ENCODE measurements at places on chromosomes 4 and X.

GRCh38 chrX:154486052-154486395, 391 bp downstream of the UBL4A start:
- peak; percentile 14 for DNase-seq

DNA sequence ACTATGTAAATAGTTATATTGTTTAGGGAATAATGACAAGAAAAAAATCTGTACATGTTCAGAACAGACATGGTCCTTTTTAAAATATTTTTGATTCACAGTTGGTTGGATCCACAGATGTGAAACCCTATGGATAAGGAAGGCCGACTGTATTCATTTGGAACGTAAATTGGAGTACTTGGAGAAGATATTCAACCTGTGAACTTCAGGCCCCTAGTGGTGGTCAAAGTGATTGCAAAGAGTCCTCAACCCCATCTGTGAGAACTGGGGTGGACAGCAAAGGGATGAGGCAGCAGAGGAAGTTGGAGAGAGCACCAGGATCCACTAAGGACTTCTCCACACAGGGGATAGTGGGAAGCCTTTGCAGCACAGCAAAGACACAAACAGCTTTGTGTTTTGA, 6.2 kb upstream of the CXCL13 start:
- DNase-seq, result no peak

DNA sequence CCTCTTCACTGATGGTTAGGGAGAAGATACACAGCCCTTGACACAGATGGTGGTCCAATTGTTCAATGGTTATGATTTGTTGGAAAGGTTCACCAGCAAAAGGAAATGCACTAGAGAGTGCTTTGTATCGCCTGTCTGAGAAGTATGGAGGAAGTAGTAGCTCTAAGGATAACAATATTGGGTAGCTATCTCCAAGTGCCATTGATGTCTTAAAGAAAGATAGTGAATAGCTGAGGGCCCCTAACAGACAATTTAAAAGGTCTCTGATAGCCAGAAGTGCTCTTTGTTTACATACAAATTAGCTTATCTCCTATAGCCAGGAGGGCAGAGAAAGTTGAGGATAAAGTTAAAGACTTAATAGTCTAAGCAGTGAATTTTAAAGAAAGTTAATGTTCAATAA, 33.9 kb upstream of the BLTP1 start:
- no peak for DNase-seq

DNA sequence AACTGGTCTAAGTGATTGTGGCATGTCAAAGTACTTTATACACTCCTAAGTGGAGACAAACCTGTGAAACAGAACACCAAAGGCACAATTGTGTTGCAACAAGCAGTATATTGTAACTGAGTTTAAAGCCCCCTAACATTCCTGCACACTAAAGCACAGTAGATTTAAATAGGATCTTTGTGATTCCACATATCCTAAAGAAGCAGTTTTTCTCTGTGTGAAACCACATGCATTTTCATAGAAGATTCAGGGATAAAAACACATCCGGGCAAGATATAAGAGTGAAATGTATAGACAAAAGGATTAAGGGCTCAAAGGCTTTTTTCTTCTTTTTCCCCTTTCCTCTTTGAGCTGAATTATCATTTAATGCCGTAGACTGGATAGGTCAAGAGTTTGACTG, 82.2 kb downstream of the ANK2 start:
- DNase-seq, result no peak

DNA sequence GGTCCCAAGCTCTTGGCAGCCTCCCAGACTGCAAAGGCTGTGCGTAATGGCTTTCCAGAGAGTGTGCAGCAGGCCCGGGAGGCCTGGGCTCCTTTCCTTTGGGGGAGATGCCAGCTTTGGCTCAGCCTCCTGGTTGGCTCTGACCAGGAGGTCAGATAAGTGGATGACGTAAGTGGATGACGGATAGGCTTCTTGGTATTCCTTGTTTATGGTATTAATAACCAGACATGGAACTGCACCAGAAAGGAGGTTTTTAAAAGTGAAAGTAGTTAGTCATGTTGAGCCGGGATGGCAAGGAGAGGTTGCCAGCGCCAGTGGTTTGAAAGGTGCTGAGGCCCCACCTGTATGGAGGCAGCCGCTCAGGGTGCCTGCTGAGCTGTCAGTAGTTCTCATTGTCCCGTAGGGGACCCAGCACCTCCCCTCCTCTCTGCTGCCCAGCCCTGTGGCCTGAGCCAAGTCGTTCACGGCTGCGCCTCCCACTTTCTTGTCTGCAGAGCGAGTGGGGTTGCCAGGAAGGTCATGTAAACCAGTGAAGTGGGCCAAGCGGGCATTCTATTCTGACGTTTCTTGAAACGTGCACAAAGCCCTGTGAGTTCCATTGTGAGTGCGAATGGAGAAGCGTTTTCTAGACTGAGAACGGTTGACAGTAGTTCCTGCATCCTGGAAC, 28.7 kb upstream of the STOX2 start:
- no peak for DNase-seq

DNA sequence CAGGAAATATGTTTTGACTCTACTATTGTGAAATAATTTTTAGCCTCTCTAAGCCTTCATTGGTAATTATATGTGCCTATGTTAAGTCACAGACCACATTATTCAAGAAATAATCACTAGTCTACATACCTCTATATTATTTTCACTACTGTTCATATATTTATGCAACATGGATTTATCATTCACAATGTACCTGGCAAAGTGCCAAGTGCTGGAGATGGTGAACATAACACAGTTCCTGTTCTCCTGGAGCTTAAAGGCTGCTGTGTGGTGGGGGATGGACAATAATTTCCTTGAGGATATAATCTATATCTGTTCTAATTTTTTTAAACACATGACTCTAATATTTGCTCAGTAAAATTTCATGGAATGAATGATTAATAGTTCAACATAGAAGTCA, 527.7 kb upstream of the CXorf51A start:
- no peak for DNase-seq

DNA sequence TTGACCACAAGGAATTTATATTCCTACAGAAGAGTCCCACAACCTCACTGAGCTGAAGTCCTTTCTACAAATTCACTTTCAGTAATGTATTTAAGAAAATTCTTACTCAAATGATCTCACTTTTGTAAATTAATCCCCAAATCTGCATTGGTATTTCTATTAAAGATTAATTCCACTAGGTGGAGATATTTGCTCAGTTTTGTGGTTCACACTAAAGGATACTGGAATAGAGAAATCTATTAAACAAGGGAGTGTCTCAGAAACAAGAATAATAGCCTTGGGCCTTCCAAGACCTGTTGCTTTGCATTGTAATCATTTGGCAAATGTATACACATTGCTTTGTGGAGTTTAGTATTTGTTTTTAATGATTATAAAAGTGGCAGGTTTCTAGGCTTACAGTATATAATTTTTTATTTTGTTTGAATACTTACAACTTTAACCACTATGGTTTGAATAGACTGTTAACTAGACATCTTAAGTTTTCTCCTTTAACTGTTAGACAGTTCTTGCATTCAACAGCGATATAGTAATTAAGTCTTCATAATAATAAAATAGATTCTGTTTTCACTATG, 25.9 kb downstream of the CFAP299 start:
- no peak for DNase-seq

DNA sequence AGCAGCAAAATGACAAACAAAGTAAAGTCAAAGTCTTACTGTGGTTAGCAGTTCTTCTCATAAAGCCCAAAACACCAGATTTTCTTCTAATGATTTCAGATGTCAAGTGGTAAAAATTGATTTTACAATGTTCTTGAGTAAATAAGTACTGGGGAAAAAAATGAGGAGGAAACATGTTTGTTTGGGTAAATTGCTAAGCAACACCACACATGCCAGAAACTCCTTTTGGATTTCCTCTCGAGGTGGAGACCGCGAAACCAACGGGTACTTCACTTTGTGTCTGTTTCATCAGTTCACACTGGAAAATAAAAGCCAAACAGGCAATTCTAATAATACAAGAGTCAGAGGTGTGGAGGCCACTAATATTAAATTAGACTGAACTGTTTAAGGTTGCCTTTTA, 4.6 kb upstream of the PKD2 start:
- DNase-seq, result no peak

DNA sequence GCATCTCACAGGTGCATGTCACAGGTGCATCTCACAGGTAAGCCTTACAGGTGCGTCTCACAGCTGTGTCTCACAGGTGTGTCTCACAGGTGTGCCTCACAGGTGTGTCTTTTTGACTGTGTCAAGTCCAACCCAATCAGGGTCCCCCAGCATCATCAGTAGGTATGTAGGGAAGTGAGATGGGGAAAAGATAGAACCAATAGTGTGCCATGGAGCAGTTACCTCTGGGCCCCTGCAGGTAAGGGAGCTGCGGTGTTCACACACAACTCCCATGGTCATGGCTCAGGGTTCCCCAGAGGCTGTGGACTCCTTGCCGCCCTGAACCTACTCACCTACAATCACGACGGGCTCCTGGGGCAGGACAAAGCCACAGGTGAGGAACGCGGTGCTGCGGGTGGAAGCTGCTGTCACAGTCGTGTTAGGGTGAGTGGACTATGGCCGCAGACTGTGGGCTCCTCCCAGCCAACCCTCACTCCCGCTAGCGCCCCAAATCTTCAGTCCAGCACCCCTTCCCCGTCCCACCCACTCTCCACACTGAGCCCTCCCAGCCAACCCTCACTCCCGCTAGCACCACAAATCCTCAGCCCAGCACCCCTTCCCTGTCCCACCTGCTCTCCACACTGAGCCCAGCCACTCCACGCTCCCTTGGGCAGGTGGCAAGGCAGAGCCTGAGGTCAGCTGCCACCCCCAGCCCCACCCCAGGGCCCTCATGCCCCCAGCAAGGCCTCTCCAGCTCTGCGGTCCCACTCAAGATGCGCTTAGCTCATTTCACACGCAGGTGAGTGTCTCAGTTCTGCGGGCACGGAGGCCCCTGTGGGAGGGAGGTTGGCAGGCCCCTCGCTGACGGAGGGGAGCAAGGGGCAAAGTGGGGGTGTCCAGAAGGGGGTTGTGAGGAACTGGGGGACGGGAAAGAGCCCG, 2.1 kb upstream of the PDE6B start:
- DNase-seq, result no peak

DNA sequence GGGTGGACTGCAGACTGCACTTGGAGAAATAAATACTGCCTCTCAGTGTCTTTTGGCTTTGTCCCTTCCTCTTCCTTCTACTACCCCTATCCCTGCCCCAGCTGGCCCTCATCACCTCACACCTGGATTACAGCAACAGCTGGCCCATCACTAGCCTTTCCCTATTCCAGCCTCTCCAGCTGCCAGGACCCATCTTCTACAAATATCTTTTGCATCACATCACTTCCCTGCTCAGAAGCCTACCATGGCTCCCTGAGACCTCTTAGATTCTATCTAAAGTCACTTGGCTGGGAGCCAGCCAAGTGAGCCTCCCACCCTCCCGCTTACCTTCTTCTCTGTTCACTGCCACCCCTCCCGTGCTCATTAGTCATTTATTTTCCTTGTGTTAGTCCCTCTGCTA, 66.8 kb downstream of the TSC22D3 start:
- no peak for DNase-seq

All from T-helper 2 cell treated with Interferon-gamma antibody and Interleukin-4, amounts not matched to agents 5 μg/mL and 100 μg/mL, for 36 hours (primary cell).